T1000 (cell line): ENCODE measurements at places on chromosomes 2 and 18.

DNA sequence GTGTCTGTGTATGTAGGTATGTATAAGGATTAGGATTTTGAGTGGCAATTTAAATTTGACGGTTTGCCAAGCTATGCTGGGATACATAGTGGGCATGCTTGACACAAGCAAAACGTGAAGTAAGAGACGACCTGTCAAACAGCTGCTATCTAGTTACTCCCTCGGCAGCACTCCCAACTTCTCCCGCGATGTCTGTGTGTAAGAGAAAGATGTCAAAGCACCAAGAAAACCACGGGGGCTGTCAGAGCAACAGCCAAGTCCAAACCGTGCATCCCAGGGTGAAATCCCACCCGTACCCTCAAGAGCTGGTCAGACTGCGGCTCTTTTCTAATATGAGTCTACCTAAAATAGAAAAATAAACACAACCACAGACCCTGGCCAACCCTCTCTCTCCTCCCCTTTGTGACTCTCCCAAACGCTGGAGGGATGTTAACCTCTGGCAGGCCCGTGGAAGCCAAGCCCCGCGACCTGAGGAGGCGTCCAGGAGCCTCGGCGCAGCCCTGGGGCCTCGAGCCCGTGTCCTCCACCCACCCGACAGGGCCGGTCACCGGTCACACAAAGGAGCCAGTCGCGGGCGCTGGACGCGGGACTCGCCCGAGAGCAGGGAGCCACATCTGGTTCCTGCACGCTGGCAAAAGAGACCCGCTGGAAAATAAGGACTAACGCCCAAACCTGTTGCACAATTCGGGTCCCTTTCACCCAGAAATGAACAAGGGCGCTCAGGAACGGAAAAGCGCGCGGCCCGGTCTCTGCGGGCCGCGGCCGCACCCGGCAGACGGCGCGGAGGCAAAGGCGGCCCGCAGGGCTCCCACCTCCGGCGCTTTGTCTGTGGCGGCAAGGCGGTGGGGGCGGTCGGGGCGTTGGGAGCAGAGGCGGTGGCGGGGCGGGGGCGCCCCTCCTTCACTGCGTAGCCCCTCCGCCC is 925 bp downstream of the SESTD1 start:
- DNase-seq = no peak

GRCh38 chr2:64695721-64696261 is 42.1 kb upstream of the SERTAD2 start:
- no peak for DNase-seq

DNA sequence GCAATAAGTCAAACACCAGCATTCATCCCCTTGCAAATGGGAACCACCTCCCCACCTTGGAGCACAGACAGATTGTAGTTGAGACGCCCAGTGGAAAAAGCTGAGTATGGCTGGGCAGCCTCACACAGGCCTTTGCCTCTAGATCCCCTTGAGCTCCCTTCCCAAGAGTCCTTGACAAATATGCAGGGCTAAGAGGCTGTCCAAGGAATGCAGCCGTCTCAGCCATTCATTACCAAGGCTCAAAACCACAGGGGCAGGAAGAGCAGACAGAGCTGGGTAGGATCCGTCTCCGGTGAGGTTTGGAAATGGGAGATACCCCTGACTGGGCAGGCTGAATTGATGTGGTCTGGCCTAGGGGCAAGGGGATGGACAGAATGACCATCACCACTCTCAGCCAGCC is 557.1 kb downstream of the TNS1 start:
- no peak for DNase-seq

DNA sequence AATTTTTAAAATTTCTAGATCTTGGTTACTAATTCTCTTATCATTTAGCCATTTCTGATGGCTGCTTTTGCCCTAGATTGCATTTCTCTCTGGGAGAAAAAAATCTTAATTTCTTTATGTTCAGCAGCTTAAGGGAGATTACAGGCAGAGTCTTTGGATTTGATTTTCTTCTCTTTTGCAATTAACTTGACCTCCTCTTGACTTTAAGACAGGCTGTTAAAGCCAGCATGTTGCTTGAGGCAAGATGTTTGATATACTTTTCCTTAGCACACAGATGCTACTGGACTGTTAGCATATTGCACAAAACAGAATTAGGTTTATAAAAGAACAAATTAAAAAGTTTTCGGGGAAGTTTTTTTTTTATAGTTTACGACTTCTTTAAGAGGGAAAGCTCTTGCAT is 50.0 kb downstream of the XRCC5 start:
- DNase-seq = no peak

GRCh38 chr2:147569426-147569825 is 275.4 kb upstream of the ACVR2A start:
- DNase-seq = no peak

DNA sequence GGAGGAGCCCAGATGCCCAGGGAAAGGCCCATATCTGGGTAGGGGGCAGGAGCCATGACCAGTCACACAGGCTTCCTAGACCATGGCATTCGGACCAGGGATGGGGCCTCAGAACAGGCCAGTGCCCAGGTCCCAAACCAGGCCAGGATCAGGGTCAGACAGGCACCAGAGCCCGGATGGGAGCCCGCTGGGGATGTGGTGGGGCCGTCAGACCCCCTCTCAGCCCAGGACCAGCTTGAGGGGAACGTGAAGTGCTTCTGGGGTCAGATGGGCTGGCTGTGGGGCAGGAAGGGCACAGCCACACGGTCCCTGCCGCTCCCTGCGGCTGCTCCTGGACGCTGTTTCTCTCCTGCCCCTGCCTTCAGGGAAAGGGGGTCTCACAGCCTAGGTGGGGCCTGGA is 39.1 kb downstream of the SNED1 start:
- no peak for DNase-seq

DNA sequence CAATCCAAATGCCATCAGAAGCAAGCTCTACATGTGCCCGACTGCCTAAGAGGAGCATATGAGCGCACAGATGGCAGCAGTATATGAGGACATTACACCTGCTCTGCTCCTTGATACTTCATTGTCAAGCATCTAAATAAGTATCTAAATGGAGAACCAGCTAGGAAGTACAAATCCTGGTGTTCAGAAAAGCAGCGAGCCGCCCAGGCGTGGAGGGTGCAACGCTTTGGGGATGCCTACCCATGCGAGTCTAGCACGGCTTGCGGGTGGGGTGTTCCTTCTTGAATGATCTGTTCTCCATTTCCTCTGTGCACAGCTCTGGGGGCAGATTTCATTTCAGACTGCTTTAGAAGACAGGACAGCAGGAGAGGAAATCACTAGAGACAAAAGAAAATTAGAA is 63.0 kb upstream of the BCL2L11 start:
- DNase-seq = no peak

DNA sequence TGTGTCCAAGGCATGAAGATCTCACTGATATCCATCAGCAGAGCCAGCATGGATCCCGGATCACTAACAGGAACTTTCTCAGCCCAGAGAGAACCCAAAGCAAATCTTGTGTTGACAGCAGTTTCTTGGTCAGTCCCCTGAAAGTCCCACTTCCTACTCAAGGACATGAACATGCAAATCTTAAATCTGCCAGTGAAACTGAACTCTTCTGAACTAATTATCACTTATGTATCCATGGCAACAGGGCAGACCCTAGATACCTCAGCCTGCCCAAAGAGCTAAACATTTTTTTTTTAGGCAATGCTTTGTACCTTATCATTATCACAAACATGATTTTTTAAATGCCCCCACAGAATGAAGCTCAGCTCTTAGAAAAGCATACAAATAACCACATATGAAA is 127.8 kb upstream of the DDX18 start:
- no peak for DNase-seq

DNA sequence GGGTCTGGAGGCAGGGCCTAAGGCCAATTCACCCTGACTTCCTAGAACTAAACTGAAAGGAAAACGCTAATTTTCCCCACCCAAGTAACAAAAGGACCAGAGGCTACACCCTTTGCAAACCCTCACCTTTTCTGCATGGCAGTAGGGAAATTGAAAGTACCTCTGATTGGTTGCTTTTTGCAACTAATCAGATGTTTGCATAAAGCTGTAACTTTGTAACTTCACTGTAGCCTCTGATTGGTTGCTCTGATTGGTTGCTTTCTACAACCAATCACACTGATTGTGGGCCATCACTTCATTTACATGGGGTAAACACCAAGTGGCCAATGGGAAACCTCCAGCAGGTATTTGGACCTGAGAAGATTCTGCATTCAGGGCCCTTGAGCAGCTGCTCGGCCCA is 20.8 kb downstream of the EIPR1 start:
- DNase-seq = no peak

GRCh38 chr2:227163998-227164762 is at the start of the genes COL4A3 and COL4A4:
COL4A3 (plus strand) TSS chr2:227164624; CDS start chr2:227164727, 103 bp downstream.
COL4A4 (minus strand) TSS chr2:227164205; CDS start chr2:227147483, 16,722 bp downstream.
- DNase-seq = peak; percentile 12

DNA sequence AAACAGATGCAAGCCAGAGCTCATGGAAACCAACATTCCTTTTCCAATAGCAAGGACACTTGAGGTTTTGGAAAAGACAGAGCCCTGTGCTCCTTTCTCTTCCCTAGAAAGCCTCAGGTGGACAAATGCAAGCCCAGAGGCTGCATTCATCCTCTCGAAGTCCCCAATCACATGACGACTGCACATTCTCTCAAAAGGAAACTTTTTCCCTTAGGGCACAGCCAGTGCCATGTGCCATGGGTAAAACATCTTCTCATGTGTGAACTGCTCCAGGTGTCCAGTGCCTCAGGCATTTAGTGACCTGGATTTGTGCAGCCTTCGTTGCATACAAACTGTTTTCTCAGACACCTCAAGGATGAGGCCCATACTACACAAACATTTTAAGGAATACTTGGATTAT is 140.7 kb downstream of the LAMA1 start:
- DNase-seq = no peak

DNA sequence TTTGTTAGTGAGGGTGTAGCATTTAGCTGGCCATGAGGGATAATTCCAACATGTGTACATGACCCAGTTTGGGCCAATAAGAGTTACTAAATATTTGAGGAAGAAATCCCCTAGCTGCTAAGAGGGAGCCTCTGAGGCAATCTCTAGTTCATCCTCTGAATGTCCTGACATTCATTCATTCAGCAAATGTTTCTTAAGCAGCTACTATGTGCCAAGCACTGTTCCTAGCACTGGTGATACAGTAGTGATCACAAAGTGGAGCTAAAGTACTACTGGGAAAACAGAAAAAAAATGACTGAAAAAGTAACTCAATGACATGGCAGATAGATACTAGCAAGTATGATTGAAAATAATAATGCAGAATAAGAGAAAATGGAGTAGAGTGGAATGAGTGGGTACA is 79.8 kb upstream of the PID1 start:
- no peak for DNase-seq

- no peak for DNase-seq
Observed at GRCh38 chr2:182610231-182610630, 105.8 kb upstream of the DNAJC10 start.

GRCh38 chr2:74939919-74940812 is 18.3 kb upstream of the POLE4 start:
- DNase-seq = no peak

- DNase-seq = no peak
Observed at GRCh38 chr2:96493072-96493471, 12.1 kb downstream of the NEURL3 start.

DNA sequence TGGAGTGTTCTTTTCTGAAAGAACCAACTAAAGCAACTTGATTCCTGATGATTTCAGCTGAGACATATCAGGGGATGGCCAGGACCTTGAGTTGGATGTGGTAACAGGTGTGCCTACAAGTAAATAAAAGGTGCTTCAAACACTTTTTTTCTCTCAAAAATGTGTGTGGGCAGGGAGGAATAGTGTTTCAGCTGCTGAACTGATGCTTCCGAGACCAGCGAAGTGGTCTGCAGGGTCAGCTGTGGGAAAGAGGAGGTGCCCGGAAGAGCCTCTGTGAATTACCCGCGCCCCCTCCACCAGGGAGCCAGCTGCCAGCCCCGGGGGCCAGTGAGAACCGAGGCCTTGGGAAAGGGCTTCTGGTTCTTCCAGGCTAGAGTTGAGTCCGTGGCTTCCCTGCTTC is 249.3 kb downstream of the GBX2 start:
- no peak for DNase-seq

DNA sequence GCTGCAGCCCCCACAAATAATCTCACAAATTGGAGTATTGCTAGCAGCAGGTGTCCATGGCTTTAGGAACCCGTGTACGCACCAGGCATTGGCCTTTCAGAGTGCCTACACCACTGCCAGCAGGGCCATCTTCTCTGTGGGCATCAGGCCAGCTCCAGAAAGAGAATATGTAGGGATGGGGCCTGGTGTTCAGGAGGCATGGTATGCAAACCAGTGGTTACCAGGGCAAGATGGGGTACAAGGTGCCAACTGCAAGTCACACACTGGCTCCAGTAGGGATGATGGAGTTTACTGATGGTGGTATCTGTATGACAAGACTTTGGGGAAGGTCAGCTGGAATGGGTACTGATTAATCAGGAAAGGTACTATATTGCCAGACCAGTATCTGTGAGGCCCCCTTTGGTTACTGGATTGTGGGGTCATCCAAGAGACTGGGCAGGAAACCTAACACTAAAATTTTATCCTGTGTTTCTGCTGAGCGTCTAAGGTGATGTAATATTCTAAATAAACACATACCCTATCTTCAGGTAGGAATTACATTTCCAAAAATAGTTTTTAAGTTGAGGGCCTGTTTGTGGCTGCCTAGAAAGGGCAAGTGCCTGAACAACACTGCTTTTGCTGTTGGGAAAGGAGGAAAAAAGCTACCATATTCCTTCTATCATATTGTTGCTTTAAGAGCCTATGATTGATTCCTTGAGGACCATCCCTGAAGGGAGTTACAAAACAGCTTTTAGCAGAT is 9.0 kb downstream of the CNOT9 start:
- DNase-seq = no peak

DNA sequence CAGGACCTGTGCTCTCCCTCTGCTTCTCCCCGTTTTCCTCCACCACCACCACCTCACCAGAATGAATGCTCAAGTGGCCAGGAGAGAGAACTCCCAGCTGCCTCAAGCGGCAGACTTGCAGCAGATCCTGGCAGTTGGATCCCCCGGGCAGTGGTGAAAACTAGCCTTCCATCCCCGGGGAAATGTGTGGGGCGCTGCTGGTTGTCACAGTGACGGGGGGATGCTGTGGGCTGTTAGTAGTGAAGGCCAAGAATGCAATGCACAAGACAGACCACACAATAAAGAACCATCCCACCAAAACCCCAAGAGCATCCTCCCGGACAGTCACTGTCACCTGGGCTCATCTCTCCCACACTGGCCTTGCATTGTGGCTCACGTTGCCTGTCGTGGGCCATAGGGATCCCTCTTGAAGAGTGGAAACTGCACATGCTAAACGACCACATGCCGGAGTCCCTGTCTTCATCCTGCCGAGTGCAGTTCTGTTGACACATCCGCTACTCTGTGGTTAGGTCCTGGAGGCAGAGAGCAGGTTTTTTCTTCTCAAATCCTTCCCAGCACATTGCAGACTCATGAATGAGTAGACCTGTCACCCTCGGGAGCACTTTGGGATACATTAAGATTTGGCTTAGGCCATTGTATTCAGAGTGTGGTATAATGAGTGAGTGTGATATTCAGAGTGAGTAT is 13.5 kb downstream of the SPATA3 start:
- no peak for DNase-seq

DNA sequence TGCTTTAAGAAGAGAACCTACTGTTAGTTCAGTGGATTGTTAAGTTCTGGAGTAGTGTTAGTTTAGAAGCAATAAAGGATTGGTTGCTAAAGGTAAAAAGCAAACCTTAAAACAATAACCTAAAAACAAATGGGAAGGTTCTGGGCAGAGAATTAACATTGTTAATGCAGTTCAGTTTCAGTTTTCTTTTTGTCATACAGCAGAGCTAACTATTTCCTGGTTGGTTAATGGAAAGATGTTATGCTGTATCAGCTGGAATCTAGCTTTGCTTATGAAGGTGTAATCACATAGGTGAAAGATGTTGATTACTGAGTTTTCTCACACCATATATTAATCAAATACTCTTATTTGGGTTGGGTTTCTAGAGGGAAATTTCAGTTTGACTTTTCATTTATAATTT is 23.8 kb downstream of the SMAD4 start:
- DNase-seq = no peak

- no peak for DNase-seq
Observed at GRCh38 chr2:120885749-120886148, 150.1 kb downstream of the GLI2 start.
